ENCODE measurements at places on chromosomes 3 and 15. TPM values are rescaled to one million over a fixed set of nuclear protein-coding genes. Genes with fewer than 3 reads are reported as not detected.

The TTC21A gene
- total RNA-seq = 3.6 TPM

The GRIP2 gene
- total RNA-seq = 8.6 TPM

The GABRB3 gene
- 1.1 TPM for total RNA-seq

The ZBTB47 gene
- 72.4 TPM for total RNA-seq

The GCNT3 gene
- not detected for total RNA-seq

The CISH gene
- 8.3 TPM for total RNA-seq

The CHRNA5 gene
- total RNA-seq = 0.84 TPM

The CCR9 gene
- not detected for total RNA-seq

The CSPG5 gene
- 0.81 TPM for total RNA-seq

The MEX3B gene
- total RNA-seq = 1.2 TPM

The CP gene
- 36.2 TPM for total RNA-seq

The DOCK3 gene
- 0.97 TPM for total RNA-seq

The GOLGA6D gene
- total RNA-seq = not detected

The LDHAL6B gene
- total RNA-seq = not detected

The CIP2A gene
- total RNA-seq = 2.8 TPM

The GABRR3 gene
- not detected for total RNA-seq

The SYNM gene
- total RNA-seq = 81.9 TPM

The SKOR1 gene
- total RNA-seq = 1.2 TPM

The GOLGA8H gene
- total RNA-seq = 1.3 TPM

The MYO5C gene
- total RNA-seq = 15.3 TPM

The BCL2A1 gene
- total RNA-seq = 7.8 TPM

The ANKRD34C gene
- total RNA-seq = 0.42 TPM

The SEMA3F gene
- total RNA-seq = 39.2 TPM

The GNL3 gene
- total RNA-seq = 70.3 TPM

The MKRN3 gene
- total RNA-seq = not detected

The CHST2 gene
- 2.8 TPM for total RNA-seq

The C3orf70 gene
- total RNA-seq = 20.4 TPM

The PRICKLE2 gene
- 42.1 TPM for total RNA-seq

The SST gene
- total RNA-seq = not detected

The SOX2 gene
- 0.29 TPM for total RNA-seq

The CHRM5 gene
- not detected for total RNA-seq

The TRPM1 gene
- not detected for total RNA-seq

The POLQ gene
- 0.63 TPM for total RNA-seq

The GYG1 gene
- total RNA-seq = 67.3 TPM

The COL6A5 gene
- total RNA-seq = not detected

The CLRN1 gene
- total RNA-seq = not detected

The ZNF80 gene
- not detected for total RNA-seq

The SLC12A1 gene
- 0.42 TPM for total RNA-seq

The TRIP4 gene
- 26.0 TPM for total RNA-seq

The EPHA3 gene
- total RNA-seq = 19.3 TPM

The FRG2C gene
- total RNA-seq = not detected

The PP2D1 gene
- total RNA-seq = not detected

The PLS1 gene
- total RNA-seq = 0.97 TPM

The CDC25A gene
- total RNA-seq = 0.52 TPM

The FLNB gene
- total RNA-seq = 254 TPM

The C3orf62 gene
- 4.3 TPM for total RNA-seq

The XXYLT1 gene
- total RNA-seq = 15.0 TPM

The ST3GAL6 gene
- total RNA-seq = 21.1 TPM
